ENCODE measurements at places on chromosomes 2 and 18.

DNA sequence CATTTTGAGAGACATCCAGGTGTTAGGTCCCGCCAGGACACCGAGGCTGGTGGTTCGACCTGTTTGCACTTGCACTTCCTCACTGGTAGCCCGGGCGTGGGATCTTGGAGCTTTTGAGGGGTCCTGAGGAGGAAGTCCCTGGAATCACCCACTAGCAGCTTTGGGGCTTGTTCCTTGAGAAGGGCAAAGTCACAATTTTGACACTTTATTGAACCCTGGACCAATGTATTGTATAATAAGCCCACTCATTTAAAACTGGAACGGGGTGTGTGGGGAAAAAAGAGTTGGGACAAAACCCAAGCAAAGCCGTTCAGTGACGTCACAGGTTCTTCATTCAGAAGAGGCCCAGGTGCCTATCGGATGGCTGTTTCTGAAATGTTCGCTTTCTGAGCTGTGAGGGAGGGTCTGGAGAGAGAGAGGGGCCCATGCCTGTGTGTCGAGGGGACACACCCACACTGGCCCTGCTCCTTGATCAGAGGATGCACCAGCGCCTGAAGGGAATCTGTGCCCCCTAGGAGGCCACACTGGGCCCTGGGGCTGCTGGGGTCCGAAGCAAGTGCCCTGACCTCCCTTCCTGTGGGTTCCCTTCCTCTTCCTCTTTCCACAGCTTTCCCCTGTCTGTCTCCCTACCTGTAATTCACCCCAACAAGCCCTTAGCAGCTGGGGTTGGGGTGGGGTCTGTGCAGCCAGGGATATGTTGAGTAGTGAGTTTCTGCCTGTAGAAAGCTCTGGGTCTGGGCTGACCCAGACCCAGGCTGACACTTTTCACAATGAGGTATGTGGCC, 2.6 kb downstream of the LPIN1 start:
- DNase-seq: no peak

- DNase-seq: peak; percentile 44
These were observed 1167.9 kb downstream of the DSC3 start for GRCh38 chr18:29874519-29875098.

DNA sequence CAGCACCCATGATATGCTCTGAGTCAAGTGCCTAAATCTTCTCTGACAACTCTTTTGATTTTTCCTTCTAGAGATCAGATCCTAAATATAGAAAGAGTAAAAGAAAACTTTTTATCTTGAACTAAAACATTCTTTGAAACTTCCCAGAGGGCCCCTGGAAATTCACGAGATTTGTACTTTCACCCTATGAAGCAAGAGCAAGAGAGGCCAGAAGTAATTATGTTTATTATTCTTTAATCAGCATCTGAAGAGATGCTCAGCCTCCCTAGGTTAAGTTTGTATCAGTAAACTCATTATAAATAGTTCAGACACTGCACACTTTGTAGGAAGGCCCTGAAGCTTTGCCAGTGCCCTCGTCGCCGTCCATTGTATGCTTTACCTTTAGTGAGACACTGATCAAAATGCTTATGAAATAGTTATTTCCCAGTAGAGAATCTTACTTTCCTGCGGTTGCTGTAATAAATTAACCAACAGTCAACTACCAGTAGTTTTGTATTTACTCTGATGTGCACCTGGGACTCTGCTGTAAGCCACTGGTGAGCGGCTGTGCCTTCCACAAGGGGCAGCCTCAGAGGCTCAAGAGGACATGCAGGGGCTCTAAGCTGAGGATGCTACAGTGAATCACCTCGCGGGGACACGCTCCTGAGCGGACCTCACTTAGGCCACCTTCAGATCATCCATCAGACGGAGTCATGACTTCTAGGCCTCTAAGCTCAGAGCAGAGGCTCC, 71.9 kb downstream of the BIN1 start:
- DNase-seq: no peak

- DNase-seq: peak; percentile 55
These were observed 6.3 kb upstream of the CCNT2 start for GRCh38 chr2:134912361-134912760.

- DNase-seq: no peak
These were observed 31.4 kb upstream of the ZNG1B start for GRCh38 chr2:113406114-113406513.

DNA sequence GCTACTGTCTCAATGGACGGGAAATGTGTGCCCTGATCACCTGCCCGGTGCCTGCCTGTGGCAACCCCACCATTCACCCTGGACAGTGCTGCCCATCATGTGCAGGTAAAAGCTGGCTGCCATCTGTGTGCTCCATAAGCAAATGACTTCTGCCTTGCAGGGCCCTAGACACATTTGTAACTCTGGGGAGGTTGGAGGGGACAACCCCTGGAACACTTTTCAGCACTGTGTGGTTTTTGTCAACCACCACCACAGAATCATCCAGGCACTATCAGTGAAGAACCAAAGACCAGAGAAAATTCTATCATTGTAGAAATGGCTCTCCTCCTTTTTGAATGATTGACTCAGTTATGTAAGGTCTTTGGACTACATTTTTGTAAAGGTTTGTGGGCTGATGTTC, 84.3 kb downstream of the FEZ2 start:
- no peak for DNase-seq

DNA sequence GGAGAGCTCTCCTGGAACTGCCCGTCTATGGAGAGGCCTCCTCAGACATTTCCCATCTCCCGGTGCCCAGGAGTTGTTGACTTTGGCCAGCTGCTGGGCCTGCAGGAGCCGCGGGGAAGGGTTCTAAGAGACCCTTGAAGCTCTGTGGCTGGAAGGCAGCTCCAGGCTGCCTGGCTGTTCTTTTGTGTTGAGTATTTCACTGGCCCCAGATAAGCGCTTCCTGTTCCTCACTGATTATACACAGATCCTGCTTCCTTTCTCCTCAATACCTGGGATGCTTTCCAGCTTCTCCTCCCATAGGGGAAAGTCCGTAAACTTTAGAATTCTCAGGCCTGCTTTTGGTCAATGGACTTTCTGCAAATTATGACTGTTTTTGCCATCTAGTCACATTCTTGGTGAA, 57.8 kb downstream of the TGOLN2 start:
- DNase-seq: no peak

GRCh38 chr2:29374823-29375222, 259.6 kb downstream of the CLIP4 start:
- no peak for DNase-seq

- DNase-seq: no peak
These were observed 31.3 kb downstream of the TMEM177 start for GRCh38 chr2:119710281-119710680.

DNA sequence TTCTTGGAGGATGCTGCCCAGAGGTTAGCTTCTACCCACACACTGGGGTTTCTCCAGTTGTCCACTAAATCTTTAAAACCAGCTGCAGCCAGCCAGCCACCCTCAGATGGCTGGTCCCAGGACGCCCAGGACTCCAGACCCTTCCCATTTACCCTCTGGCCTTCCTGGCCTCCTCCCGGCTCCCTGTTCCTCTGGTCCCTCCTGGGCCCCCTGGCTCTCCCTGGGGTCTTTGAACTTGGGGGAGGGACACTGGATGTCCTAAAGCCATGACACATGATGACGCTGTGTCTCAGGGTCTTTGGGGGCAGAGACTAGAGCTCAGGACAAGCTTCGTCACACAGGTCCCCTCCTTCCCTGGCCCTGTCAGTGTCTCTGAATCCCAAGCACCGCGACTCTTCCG, 201.1 kb upstream of the HDAC4 start:
- DNase-seq: no peak

DNA sequence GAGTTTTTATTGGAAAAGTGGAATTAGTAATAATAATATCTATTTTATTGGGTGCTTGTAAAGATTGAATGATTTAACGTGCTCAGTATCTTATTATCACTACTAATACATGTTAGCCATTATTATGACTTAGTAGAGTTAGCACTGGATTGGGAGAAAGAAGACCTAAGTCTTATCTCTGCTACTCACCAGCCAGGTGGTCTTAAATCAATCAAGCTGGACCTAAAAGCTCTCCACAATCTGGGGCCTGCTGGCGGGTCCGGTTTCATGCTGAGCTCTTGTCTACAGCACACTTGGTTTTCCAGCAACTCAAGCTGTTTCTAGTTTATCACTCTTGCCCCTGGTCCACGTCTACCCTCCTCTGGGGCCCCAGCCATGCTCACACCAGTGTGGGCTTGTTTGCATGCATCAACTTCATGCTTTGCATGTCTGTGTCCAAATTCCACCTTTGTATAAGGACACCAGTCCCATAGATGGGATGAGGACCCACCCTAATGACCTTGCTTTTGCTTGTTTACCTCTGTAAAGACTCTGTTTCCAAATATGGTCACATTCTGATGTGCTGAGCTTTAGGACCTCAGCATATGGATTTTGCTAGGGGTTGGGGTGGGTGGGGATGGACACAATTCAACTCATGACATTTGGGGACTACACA, 363.1 kb downstream of the LPIN1 start:
- no peak for DNase-seq

- no peak for DNase-seq
These were observed 294.3 kb upstream of the ZNF804A start for GRCh38 chr2:184304006-184304405.

GRCh38 chr2:122515731-122516290, 760.4 kb downstream of the TSN start:
- no peak for DNase-seq

- DNase-seq: no peak
These were observed 40.6 kb upstream of the TMEM247 start for GRCh38 chr2:46438794-46439193.

DNA sequence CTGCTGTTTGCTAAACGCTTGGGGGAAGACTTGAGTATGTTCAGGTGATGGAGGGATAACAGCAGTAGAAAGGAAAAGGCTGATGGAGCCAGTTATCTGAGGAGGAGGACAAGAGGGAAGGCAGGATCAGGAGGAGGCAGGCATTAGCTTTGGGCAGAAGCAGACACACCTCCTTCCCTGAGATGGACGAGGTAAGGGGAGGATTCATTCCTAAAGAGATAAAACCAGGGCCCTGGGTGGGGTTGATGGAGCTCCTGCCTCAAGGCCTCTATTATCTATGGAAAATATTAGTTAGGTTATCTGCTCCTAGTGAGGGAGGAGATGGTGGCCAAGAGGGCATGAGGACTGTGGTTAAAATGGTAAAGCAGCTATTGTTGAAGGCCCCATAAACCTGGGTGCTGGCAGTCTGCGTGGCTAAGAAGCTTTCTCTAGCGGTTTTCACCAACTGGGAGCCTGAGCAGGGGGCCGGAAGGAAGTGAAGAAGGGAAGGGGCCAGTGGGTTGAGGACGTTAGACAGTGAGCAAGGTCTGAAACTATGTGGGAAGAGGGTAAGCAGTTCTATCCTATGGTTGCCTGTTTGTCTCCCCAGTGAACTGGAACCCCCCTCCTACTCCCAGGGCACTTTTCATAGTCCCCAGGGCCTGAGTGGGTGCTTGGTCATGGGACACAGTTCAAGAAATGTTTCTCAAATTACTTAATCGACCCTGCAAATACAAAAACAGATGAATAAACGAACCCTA, 56.6 kb upstream of the HK2 start:
- no peak for DNase-seq

DNA sequence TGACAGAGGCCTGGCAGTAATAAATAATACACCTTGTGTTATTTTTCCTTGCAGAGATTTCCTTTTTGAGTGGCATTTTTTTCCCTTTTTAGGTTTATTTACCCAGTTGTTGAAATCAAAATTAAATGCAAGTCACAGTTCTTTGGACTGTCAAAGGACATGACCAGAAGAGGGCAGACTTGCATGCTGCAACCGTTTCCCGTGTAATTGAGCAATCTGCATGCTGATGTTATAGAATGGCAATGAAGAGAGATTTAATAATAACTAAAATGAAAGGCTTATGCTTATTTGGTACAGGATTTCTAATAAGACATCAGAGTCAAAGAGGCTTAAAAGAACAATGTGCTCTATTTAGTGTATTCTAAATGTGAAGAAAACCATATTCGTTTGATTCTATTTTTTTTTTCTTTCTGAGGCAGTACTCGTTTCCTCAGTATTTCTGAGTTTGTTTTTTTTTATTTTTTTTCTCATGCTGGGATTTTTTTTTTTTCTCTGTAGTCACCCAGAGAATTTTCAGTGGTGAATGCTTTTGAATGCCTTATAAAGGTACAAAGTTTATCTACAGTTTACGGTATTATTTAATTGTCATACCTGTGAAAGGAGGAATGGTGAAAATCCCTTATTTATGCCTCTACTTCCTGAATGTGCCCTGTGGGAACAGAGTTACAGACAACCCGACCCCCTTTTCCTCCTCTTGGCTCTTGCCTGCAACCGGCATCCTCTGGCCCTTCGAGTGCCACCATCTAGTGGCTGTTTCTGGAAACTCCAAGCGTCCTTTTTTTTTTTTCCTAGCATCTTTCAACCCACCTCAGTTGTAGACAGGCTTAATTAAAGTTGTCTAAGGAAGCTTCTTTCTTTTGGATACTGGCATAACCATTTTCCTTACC, 368.5 kb downstream of the LRRTM1 start:
- peak; percentile 67 for DNase-seq

DNA sequence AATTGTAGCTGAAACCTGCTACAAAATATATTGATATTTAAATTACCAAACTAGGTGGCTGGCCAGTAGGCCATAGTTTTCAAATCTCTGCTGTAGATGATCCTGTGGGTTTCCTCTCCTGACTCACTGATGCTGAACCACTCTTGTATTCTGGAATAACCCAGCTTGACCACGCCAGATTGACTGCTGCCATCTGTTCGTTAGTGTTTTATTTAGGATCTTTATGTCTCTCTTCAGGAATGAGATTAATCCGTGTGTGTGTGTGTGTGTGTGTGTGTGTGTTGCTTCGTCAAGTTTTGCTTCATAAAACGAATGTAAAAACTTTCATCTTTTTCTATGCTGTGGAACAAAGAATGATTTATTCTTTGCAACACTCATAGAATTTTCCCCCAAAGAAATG, 187.1 kb downstream of the DYSF start:
- DNase-seq: no peak

DNA sequence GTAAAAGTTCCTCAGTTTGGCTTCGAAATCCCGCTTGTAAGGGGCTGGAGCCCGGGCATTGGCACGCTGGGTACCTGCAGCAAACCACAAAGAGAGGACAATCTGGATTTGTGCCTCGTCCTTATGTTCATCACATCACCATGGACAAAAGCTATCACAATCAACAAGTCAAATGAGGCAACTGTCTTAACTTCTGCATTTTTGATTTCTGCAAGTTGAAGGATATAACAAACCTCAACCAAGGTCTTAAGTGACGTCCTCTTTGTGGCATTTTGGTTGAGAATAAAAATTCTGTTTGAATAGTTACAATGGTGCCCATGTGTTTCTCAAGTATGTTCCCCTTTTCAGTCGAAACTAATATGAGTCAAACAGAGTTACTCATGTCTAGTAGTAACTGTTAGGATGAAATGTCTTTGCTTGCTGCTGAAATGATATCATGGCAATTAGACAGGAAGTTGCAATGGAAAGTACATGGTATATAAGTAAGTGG, 70.8 kb upstream of the STK17B start:
- DNase-seq: peak; percentile 66

- DNase-seq: no peak
These were observed 48.3 kb downstream of the TNS1 start for GRCh38 chr2:217954469-217954868.

GRCh38 chr2:68997401-68997800, 15.6 kb upstream of the ANTXR1 start:
- DNase-seq: peak; percentile 71

- DNase-seq: peak; percentile 18
These were observed 122.7 kb downstream of the LAMA1 start for GRCh38 chr18:6994771-6995430.
